ENCODE measurements at places on chromosomes 3 and 15.

- no peak for DNase-seq
Measured at GRCh38 chr3:143590660-143591059, 257.6 kb downstream of the SLC9A9 start.

DNA sequence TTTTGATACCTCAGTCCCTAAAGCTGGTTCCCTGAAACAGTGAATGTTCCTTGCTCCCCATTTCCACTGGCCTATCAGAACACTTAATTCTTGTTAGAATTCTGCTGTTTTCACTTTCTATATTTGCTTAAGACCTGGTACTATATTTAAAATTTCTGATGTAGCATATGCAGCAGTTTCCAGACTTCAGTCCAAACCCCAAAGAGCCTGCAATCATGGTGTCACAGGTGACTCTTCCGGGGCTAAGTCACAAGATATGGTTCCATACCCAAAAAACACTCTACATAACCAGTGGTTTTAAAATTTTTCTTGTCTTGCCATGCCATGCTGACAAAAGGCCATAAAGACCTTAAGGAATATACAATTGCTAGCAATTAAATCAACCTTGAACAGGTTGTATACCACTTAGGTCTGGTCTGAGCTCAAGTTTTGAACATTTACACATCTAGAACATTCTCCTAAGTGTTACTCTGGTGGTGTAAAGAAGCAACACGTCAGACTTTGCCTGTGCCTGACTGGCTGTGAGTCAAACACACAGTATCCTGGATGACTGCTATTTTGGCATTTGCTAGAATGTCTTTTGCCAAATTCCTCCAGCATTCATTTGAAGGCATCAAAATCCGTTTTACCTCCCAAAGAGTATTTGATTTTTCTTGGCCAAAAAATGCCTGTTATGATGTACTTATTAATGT lies 160.0 kb downstream of the FRMD5 start:
- DNase-seq: no peak

DNA sequence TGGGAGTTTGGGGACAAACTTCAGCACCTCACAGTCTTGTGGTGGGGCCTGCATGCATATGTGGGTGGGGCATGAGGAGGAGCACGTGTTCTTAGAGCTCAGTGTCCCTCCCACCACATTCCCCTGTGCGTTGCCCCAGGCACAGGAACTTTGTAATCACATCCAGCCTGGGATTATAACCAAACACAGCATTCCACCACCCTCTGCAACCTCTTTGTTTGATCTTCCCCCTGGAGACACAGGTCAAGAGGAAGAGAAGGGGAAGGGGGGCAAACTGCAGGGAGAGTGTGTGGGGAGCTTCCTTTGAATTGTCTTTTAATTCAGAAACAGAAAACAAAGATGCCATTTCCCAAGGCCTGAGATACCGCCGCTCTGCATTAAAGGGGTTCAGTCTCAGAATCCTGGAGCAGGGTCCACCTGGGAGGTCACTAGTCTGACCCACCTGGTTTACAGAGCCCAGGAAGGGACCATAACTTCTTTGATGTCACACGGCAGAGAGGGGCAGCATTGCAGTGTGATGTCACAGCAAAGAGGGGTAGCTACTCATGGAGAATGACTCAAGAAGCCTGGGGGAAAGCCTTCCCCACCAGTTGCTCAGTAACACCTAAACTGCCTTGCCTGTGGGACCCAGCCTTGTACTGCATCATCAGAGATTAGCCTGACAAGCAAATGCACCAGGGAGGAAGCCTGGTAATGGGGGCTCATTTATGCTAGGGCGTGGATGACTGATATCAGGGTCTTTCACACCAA lies 106.3 kb upstream of the RNU6-1 start:
- DNase-seq: no peak

- DNase-seq: no peak
Measured at GRCh38 chr3:111519178-111519855, 22.7 kb upstream of the CD96 start.

DNA sequence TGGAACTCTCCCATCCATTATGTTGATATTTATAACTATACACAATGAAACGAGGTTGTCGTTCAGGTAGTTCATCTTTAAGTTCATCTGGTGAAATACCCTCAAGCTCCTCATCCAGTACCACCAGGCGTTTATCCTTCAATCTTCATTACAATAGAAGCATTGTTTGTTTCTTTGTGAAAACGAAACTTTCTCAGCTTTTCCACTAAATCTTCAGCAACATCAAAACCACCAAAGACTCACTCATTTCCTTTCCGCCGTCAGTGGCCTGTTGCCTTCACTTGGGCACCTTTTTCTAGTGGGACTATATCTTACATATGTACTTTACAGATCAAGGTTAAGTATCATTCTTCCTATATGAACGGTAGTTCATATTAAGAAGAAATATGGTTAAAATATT lies 44.1 kb upstream of the TFG start:
- peak; percentile 54 for DNase-seq
